Foreskin fibroblast (primary cell): ENCODE measurements at places on chromosomes 4 and X.
A peak's percentile ranks its signal among the peaks of the same experiment; 100 is the strongest.

DNA sequence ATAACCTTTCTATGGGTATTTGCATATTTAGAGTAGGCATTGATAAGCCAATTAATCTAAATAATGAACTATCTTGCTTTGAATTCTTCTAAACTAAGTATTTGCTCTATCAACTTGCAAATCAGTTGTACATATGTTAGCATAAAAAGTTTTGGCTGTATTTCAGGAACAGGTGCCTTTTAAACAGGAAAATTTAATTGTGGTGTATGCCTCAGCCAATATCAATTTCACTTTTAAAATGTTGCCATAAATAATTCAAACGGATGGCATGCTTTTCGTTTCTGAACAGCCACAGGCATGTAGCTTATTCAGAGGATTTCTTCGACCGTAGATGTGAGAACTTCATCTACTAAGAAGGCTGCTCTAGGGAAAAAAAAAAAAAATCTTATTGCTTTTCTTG is 99.9 kb downstream of the DCLK2 start:
- no peak for DNase-seq

DNA sequence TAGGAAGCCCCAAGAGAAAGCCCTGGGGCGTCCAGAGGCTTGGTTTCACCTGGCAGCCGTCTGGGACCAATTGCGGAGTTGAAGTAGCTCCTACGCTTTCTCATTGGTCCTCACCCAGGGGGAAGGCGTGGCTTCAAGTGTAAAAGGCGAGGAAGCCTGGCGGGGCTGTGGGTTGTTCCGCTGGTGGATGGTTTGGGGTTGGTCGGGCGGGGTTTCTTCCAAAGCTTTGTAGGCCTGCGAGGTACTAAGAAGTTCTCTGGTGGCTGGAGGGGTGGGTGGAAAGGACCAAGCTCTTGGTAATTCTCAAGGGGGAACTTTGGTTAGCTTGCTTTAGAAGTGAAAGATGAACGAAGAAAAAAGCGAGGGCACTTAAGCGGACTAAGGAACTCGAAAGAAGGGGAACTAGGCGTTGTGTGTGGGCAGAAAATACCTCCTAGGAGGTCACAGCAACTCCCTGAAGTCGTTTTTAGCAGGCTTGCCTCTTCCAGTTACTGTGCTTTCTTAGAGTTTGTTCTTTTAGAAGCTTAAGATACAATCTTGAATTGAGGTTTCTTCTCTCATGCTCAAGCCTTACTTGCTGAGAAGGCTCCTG is 36.6 kb downstream of the CCNG2 start:
- DNase-seq: no peak

DNA sequence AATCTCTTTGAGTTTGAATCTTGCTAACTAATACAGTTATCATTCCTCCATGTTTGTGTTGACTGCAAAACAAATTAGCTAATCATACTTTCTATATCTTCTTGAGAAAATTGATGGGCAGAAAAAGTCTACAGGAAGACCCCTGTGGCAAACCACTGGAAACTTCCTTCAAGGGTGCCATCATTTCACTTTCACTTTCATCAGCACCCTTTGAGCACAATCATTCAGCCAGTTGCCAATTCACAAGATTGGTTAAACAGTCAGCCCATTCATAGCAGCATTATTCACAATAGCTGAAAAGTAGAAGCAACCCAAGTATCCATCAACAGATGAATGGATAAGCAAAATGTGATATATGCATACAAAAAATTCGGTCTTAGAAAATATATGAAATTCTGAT is 101.5 kb downstream of the CCDC160 start:
- DNase-seq: no peak

- DNase-seq: peak; percentile 64
Measured at GRCh38 chr4:151668689-151669402, 92.0 kb downstream of the GATB start.

DNA sequence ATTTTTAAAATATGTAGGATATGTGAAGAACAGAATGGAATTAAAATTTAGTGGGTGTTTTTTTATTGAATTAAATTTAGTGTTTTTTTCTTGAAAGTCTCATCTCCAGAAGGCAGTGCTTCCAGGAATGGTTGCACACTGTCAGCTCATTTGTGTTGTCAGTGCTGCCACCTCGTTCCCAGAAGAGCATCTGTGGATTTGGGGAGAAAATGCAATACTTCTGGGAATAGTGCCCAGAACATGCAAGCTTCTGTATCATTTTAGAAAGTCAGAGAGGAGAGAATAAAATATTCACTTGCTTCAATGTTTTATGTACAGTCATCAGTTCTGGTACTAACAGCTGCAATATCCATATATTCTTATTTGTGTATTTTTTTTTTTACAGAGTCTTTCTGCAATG is 608.8 kb downstream of the PCDH7 start:
- no peak for DNase-seq

- no peak for DNase-seq
Measured at GRCh38 chr4:72553540-72554337, 15.3 kb downstream of the ADAMTS3 start.

GRCh38 chr4:145703850-145704497 is 24.0 kb downstream of the C4orf51 start:
- DNase-seq: no peak

DNA sequence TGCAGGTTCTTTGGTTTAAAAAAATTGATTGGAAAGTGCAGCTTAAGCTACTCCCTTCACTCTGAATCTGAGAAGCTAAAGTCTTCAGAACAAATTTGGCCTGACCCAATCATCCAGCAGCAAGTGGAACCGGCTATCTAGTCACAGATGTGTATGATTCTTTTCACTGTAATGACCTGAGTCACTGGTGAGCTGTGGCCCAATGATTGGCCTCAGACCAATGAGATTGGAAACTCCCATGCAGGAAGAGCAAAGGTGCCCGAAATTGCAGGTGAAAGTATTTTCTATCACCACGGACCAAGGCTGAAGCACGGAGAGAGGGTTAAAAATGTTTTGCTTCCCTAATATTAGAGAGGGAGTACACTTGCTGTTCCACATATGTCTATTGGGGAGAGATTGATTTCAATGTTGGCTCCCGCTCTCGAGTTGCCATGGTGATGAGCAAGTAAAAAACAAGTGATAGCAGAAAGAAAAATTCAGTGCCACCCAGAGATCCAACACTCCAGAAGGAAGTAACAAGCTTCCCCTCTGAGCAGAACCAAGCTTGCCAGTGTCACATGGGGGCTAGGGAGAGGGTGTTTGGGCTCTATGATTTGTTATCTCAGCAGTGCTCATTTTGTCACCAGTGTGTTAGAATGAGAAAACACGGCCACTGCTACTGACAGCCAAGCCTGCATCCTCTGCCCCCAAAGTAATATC is 11.2 kb downstream of the RIPPLY1 start:
- DNase-seq: no peak
